Left cardiac atrium (tissue), 4 donors: ENCODE measurements at places on chromosomes 1 and 21. TPM values are rescaled to one million over a fixed set of nuclear protein-coding genes. Genes with fewer than 3 reads are reported as not detected.

FHAD1 gene
- total RNA-seq, result 0.47 TPM

FAM78B gene
- total RNA-seq, result 6.0 TPM

KCNH1 gene
- 0.15 TPM for total RNA-seq

LELP1 gene
- not detected for total RNA-seq

LCE2A gene
- not detected for total RNA-seq

FNDC5 gene
- total RNA-seq, result 74.3 TPM
